ENCODE measurements at places on chromosomes 5 and 9.

GRCh38 chr5:26553079-26553478 lies 485.3 kb downstream of the CDH9 start:
- no peak for DNase-seq

- DNase-seq: no peak
Observed at GRCh38 chr9:87950765-87951488, 23.4 kb downstream of the CDK20 start.

- no peak for DNase-seq
Observed at GRCh38 chr9:3608011-3608410, 82.2 kb upstream of the RFX3 start.

DNA sequence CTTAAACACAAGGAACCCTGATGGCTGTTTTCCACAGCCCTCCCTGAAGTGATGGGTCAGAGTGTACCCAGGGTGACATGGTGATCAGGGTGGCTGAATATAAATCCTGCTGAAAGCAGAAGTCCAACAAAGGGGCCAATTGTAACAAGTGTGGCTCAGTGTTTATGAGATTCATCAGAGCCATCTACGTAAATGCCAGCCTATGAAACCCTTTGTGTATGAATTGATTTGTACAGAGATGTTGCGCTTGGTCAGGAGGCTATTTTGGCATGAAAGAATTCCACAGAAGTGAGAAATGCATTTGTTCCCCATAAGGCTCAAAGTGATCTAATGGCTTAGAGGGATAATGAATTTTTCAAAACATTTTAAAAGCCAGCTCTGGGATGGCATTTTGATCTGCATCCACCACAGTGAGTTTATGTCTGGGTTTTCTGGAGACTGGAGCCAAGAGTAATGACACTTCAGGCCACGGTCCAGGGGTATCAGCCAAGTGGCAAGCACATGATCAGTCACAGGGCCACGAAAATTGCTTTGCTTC lies 12.4 kb downstream of the PRUNE2 start:
- peak; percentile 58 for DNase-seq

DNA sequence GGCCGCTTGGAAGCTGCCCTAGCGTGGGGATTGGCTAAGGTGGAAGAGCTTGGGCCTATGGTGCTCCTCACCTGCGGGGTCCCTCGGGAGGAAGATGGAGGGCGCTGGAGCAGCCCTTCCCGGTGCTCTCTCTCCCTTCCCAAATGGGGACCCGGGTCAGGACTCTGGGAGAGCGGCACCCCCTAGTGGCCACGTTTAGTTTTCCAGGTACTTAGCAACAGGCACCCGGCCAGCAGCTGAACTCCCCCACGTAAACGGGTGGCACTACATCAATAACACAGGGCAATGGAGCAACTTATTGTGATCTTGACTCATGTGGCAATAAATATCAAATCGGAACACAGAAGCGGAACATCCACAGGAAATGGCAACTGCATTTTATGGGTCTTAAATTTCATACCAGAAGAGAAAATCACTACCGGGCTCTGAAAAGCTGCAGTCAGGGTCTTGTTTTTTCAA lies 316.6 kb downstream of the AGTPBP1 start:
- DNase-seq: peak; percentile 31

GRCh38 chr5:37811866-37812265 lies 28.0 kb downstream of the GDNF start:
- DNase-seq: no peak

DNA sequence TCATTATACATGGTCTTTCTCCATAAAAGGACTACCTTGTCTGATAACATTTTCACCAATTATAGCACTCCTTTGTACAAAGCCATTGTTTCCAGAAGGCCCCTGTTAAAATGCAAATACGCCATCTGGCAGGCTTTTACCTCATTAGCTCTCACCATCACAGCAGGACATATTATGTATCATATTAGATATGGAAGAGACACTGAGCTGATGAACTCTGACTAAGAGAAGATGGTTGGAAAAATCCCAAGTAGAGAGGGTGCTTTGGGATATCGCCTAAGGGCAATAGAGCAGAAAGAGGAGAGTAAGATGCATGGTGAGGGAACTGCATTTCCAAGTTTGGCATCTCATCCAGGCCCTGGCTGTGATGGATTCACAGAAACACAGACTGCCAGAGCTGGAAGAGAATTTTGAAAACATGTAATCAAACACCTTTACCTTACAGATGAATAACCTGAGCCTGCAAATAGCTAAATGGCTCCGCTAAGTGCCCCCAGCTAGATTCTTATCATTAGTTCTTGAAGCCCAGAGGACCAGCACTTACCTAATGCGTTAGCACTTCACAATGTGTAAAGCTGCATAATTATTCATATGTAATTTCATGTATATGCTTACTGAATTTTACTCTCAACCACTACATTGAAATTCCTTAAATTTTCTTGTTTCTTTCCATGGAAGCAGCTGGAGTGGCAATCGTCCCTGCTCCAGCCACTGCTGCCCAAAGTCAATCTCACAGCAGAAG lies 393.6 kb upstream of the IZUMO3 start:
- no peak for DNase-seq

DNA sequence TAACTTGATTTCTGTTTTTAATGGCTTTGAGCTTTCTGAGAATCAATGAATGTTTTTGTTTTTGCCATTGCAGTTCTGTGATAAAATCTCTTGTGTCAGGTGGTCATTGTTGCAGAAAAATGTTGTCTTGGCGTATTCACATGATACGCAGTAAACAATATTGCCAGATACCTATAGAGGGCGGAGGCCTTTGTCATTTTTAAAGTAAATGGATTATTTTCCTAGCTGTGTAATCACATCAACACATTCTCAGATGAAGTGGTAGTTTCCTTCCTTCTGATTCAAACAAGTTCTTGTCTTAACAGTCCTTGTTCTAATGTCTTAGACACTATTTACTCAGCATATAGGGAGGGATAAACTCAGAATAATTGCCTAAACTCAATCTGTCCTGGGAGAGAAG lies 109.9 kb upstream of the DAB2 start:
- DNase-seq: no peak

- no peak for DNase-seq
Observed at GRCh38 chr5:55483885-55484284, 50.9 kb downstream of the PLPP1 start.

- DNase-seq: no peak
Observed at GRCh38 chr5:149278451-149279210, 7.0 kb downstream of the AFAP1L1 start.

GRCh38 chr9:37938121-37938891 lies 34.4 kb upstream of the SLC25A51 start:
- DNase-seq: no peak

DNA sequence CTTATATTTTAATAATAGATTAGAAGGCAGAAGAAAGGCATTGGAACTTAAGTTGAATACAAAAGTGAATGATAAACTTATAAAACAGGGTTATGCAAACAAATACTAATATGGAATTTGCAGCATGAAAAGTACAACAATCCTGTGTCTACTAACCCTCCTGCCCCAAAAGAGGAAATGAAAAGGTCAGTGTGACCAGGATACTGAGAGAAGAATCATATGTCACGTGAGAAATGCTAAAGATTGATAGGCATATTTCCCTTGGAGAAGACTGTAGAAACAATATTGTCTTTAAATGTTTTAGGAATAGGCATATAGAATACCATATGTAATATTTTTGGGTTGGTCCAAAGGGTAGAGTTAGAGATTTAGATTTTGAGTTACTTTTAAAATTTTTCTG lies 3.8 kb downstream of the WDR36 start:
- DNase-seq: no peak

DNA sequence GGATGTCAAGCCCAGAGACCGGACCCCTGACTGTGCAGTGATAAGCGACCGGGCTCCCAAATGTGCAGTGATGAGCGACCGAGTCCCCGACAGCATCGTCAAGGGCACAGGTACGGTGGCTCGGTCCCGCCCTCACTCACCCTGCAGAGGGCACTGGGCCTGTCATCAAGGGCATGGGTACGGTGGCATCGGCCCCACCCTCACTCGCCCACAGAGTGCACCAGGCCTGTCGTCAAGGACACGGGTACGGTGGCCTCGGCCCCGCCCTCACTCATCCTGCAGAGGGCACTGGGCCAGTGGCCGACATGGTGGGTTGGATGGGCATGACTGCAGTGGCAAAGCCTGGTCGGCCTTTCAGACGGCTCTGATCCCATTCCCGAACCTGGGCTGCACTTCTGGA lies 9.7 kb upstream of the LRRC14B start:
- DNase-seq: no peak

GRCh38 chr5:173481821-173482220 lies 134.6 kb downstream of the BOD1 start:
- no peak for DNase-seq

DNA sequence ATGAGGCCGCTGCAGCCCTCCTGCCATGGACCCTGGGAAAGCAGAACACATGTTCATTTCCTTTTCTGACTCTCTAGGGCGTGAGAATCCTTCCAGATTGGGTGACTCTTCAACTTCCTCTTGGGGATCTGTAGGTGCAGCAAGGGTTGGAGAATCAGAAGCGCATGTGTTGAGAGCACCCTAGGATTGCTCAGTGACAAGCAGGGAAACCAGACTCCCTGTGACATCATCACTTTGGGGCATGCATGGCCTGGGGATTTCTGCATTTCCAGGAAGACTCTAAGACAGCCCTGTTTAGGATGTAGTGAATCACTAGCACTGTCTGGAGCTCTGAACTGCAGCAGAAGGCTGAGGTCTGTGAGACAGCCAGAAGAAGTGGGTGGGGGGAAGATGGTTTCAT lies 15.1 kb upstream of the LCP2 start:
- no peak for DNase-seq

GRCh38 chr5:114319821-114320220 lies 42.0 kb upstream of the KCNN2 start:
- DNase-seq: no peak

- no peak for DNase-seq
Observed at GRCh38 chr5:153926201-153926600, 112.5 kb downstream of the FAM114A2 start.

- DNase-seq: no peak
Observed at GRCh38 chr9:87062746-87063145, 115.4 kb upstream of the GAS1 start.

DNA sequence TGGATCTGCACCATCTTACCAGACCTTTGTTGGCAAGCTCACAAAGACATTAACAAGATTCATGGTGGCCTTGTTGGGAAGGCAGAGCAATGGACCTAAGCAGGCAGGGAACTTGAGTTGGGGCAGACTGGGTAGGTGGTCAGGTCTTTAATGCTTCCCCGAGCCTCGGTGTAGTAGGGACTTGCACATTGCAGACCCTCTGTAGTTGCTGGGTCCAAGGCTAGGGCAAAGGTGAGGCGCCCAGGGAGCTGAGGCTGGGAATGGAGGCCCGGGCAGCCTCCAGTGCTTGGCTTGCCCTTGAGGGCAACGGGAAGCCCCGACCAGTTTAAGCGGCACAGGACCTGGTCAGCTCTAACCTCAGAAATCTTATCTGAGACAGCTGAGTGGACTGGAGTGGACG lies 24.1 kb downstream of the NKX2-5 start:
- DNase-seq: no peak

DNA sequence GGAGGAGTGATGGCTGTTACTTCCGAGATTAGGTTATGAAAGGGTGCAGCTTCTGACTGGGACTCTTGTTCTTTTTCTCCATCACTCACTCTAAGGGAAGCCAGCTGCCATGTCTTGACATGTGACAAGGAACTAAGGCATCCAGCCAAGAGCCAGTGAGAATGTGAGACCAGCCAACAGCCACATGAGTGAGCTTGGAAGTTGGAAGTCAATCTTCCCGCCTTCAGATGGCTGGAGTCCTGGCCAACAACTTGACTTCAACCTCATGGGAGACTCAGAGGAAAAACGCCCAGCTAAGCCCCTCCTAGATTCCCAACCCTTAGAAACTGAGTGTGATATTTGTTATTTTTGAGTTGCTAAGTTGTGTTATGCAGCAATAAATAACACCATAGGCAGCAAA lies 201.1 kb downstream of the SNX18 start:
- DNase-seq: peak; percentile 82

DNA sequence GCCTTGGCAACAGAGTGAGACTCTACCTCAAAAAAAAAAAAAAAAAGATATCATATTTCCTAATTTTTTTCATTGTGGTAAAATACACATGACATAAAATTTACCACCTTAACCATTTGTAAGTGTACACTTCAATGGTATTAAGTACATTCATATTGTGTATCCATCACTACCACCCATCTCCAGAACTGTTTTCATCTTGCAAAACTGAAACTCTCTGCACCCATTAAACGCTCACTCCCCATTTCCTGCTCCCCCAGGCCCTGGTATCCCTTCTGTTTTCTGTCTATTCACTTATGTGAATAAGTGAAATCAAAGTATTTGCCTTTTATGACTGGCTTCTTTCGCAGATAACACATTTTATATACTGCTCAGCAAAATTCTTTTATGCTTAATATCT lies 12.8 kb downstream of the LRRC8A start:
- DNase-seq: no peak

GRCh38 chr5:38401145-38401544 lies 142.8 kb downstream of the EGFLAM start:
- DNase-seq: no peak

GRCh38 chr9:5466005-5466404 lies 15.7 kb downstream of the CD274 start:
- no peak for DNase-seq

- DNase-seq: no peak
Observed at GRCh38 chr5:56757077-56757476, 58.3 kb upstream of the MAP3K1 start.

- no peak for DNase-seq
Observed at GRCh38 chr5:58746321-58746720, 163.4 kb downstream of the RAB3C start.

GRCh38 chr5:109744261-109744660 lies 54.5 kb downstream of the MAN2A1 start:
- no peak for DNase-seq

DNA sequence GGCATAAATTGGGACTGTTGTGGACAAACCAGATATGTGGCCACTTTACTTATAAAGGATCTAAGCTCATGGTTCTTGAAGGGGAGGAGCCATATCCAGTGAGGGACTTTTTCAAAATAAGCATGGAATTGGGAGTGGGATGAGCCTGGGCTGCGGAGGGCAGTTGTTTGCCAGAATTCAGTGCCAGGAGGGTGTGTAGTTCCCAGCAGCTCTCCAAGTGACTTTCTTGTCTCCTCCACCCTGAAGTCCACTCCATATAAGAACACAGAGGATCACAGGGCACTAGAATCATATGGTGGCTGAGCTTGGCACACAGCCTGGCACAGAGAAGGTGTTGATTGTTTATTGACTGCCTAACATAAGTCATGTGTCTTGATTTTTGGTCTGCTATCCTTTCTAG lies 121.1 kb downstream of the CAVIN4 start:
- no peak for DNase-seq

DNA sequence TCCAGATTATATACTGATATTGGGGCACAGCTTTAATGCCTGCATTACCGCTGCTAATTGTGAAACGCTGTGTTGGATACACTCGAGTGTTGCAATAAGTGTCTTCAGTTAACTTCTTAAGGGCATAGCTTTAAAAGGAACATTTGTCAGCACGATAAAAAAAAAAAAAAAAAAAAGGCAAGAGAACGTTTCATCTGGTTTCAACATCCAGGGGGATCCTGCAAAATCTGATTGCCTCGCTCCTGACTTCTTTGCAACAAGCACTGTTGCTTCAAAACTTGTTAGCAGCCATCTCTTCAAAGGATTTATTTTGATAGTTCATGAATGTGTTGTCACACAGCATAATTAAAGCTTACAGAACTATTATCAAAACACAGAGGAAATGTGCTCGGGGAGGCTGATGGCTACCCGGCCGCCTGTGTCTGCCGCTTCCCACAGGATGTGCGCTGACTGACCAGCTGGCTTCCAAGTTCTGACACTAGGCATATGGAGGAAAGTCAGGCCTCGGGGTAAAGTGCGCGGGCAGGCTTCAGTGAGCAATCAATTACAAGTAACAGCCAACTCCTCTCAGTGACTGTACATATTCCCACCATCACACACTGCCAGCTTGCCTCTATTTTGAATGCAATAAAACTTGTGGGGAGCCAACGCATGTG lies 77.7 kb downstream of the EBF1 start:
- peak; percentile 71 for DNase-seq
